Activated CD4-positive, alpha-beta T cell treated with anti-CD3 and anti-CD28 coated beads, Interleukin-2, amount 10 ng/mL, durations not matched to agents 7 days and 5 days (primary cell): ENCODE measurements at places on chromosomes 4 and X. TPM values are rescaled to one million over a fixed set of nuclear protein-coding genes. Genes with fewer than 3 reads are reported as not detected.

- no peak for DNase-seq
These were observed 7.0 kb downstream of the C4orf50 start for GRCh38 chr4:6011271-6011671.

DNA sequence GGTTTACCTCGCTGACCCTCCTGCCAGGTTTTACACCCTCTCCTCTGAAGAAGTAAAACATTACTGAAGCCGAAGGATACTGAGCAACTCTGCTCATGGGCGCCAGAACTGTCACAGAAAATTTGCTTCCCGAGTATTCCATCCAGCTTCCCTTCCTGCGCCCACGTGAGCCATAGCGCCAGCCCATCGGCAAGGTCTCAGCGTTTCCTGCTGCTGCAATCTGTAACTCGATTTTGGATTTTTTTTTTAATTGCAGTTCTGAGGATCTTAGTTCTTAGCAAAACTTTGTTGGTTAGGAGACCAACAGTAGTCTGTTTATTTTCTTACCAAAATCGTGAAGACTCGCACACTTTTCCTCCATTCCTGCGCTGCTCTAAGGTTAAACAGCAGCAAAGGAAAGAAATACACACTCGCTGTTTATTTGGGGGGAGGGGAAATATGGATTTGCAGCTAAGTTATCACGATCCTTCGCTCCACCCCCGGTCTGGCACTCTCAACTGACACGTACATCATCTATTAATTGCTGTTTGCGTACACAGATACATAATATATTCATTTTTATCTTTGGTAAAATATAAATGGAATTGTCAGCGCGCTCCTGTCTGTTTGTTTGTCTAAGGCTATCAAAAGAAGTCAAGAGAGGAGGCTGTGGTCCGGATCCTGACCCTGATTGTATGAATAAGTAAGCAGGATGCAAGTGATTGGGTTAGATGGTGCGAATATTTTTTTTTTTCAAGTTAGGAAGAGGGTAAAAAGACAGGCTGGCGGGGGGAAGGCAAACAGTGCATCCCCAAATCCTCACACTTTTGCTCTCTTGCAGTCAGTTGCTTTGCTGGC, at the start of gene TLL1:
Gene TLL1 (plus strand): TSS at position 777 of the 837 bp plus-strand sequence. CDS start 668 bp downstream, outside the sequence.
- DNase-seq: no peak

GRCh38 chr4:152346526-152346925, 189.4 kb downstream of the FBXW7 start:
- no peak for DNase-seq

DNA sequence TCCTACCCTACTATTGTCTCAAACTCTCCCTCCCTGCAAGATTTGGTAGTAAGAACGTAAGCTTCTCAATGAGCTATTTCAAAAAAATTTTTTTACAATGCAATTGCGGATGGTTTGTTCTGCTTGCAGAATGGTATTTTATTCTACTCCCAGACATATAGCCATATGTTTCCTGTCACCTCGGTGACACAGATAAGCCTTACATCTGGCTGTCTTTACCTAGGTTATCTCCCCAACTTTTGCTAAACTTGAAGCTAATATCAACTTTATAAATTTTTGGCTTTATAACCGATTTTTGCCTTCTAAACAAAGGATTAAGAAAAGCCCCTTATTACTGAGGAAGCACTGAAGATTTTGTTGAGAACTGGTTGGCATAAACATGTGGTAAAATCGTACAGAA, 331.5 kb downstream of the TENM3 start:
- no peak for DNase-seq

SMIM43 gene
- not detected for total RNA-seq

GRCh38 chr4:2354118-2354517, 64.3 kb downstream of the ZFYVE28 start:
- DNase-seq: peak; percentile 26

PAGE4 gene
- not detected for total RNA-seq

CFAP299 gene
- total RNA-seq: not detected

GRCh38 chr4:17941731-17942130, 79.8 kb downstream of the LCORL start:
- DNase-seq: no peak

GRCh38 chrX:65985922-65986588, 53.8 kb downstream of the VSIG4 start:
- DNase-seq: peak; percentile 60

GRCh38 chr4:37082912-37083311, 161.6 kb upstream of the NWD2 start:
- no peak for DNase-seq

DNA sequence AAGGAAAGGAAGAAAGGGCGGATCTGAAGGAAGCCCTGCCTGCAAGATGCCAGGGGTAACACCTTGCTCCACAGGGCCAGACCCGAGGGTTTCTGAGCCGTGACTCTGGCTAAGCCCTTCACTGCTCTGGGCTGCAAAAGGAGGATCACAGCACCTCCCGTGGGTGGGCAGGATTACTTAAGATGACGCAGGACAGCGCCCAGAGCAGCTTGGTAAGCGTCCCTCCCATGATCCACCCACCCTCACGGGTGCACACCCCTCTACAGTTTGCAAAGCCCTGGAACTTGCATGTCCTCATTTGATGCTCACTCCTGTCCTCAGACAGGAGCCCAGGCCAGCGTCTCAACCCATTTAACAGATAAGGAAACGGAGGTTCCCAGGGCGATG, 64.9 kb downstream of the CRMP1 start:
- no peak for DNase-seq

GRCh38 chrX:121886557-121886956, 839.1 kb downstream of the GLUD2 start:
- no peak for DNase-seq

- no peak for DNase-seq
These were observed 25.4 kb upstream of the PDE5A start for GRCh38 chr4:119653990-119654389.

GSX2 gene
- not detected for total RNA-seq

PTPN13 gene
- total RNA-seq: 2.0 TPM

DNA sequence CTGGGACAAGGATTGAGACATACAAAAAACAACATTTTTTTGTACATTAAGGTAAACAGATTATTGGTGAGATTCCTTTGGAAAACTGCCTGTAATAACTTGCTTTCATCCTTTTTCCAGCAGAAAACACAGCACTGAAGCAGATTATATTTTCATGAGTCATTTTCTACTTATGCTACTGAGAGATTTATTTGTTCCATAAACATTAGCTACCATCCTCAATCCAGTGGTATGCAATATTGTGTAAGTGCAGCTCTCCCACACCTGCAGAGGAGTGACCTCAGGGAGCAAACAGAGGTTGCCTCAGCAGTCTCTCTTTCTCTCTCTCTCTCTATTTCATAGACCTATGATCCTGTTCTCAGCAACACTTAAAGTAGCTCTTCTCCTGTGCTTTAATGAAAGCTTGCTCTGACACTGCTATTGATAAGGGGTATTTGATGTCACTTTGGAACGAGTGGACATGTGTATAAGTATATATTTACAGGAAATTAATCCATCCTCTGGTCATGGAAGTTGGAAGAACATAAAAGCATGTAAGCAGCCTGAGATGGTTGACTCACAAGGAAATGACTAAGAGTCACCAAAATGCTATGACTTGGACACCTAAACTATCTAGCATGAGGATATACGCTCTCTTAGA, 163.7 kb upstream of the SPANXC start:
- DNase-seq: no peak

GRCh38 chrX:37765507-37765906, 14.4 kb upstream of the CYBB start:
- no peak for DNase-seq

- no peak for DNase-seq
These were observed 36.5 kb downstream of the ACOX3 start for GRCh38 chr4:8403976-8404375.

GRCh38 chr4:78156520-78156919, 99.4 kb downstream of the FRAS1 start:
- DNase-seq: no peak

DNA sequence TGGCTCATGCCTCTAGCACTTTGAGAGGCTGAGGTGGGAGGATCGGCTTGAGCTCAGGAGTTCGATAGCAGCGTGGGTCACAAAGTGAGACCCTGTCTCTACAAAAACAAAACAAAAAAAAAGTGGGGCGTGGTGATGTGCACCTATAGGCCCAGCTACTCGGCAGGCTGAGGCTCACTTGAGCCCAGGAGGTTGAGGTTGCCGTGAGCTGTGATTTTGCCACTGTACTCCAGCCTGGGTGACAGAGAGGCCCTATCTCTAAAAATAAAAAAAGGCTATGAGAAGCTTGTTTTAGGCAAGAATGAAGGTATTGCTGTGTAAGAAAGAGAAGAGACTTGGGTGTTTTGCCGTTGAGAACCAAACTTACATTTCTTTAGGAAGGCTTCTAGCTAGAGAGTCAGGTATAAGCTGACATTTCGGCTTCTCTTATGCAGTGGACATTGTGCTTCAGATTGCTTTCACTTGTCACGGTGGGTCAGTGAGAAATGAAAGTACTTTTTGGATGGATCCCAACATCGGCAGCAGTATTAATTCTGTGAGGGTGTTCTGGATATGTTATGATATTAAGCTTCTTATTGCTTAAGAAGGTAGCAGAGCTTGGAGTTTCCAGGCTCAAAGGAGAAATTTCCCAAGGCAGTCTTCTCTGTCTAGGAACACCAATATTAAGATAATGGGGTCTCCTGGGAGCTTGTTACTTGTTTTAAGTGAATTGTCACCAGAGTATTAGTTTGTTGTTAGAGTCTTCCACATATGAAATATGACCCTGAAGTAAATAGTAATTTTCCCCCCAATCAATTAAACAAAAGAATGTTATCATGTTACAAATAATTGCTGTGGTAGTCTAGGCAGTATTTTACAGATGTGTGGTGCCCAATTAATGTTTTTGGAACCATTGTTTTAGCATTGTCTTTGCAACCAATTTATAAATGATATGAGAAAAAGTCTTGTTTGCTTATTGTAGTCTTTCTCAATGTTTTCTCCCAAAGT, 17.6 kb downstream of the TMEM131L start:
- no peak for DNase-seq

- DNase-seq: no peak
These were observed 19.4 kb downstream of the LYAR start for GRCh38 chr4:4270529-4270928.

DNA sequence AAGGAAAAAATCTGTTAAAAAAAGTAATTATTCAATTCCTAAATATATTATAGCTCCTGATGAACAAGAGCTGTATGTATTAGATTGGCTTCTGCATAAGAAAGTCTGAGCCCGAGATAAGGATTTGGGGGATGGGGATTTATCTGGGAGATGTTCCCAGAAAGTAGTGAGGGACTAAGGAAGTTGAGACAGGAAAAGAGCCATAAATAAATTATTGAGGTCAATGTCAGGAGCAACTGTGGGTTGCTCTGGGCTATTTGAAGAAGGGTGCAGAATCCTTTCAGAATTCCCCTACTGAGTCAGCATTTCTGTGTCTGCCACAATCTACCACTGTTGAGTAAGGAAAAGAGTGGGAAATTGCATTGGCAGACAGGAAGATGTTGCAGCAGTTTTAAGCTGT, 3.1 kb upstream of the TDO2 start:
- DNase-seq: no peak

DNA sequence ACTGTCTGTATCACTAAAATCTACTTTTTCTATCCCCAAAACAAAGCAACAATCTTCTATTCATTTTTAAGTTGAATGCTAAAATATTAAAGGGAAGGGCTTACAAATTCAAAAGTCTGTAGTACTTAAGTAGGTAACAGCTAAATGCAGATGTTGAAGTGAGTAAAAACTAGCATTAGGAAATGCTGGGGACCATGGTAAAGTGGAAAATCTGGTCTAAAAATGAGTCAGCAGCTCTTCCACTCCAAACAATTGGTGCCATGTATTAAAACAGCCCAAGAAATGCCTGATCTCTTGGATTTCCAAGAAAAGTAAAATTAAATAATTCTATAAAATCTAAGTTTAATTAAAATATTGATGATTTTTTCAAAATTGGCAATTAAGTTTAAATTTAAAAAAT, 73.3 kb upstream of the PPP3CA start:
- DNase-seq: no peak

DNA sequence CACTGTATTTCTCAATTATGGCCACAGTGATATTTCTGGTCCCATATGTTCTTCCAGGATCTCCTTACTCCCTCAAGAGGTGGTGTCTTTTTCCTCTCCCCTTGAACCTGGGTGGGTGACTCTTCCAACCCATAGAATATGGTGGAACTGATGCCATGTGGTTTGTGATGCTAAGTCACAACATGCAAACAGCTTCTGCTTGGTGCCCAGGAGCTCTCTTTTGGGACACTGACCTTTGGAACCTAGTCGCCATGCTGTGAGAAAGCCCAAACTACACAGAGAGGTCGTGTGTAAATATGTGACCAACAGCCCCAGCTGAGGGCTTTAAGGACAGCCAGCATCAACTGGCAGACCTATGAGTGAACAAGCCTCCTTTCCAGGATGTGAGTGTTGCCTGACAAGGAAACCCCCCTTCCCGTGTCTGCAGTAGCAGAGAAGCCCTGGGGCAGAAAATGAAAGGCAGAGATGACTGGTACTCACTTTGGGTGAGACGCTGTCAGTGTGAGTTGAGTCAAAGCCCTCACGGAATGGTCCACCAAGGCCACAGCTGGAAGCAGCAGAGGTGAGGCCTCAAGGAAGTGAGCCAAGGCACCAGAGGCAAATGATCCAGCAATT, 223.4 kb downstream of the BCOR start:
- DNase-seq: peak; percentile 45

ADGRL3 gene
- total RNA-seq: not detected

- DNase-seq: no peak
These were observed 36.6 kb downstream of the FHL1 start for GRCh38 chrX:136183917-136184316.

CPEB2 gene
- 20.3 TPM for total RNA-seq
